ENCODE measurements at places on chromosomes 6 and 20. TPM values are rescaled to one million over a fixed set of nuclear protein-coding genes. Genes with fewer than 3 reads are reported as not detected.

DNA sequence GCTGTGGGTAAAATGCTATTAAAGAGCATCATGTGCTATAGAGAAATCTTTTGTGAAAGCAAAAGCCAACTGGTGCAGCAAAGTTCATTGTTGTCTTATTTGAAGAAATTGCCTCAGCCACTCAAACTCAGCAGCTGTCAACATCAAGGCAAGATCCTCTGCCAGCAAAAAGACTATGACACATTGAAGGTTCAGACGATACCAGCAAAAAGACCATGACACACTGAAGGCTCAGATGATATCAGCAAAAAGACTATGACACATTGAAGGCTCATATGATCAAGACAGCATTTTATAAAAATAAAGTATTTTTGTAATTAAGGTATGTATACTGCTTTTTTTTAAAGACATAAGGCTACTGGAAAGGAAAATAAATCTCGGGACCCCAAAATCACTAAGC is 118.4 kb upstream of the RUNX2 start:
- no peak for DNase-seq

ELMO2 gene
- 57.5 TPM for total RNA-seq

- no peak for DNase-seq
Measured at GRCh38 chr6:77678048-77678447, 25.2 kb downstream of the MEI4 start.

OTOR gene
- total RNA-seq: not detected

GRCh38 chr20:47334022-47334551 is 22.4 kb downstream of the ZMYND8 start:
- no peak for DNase-seq

DNA sequence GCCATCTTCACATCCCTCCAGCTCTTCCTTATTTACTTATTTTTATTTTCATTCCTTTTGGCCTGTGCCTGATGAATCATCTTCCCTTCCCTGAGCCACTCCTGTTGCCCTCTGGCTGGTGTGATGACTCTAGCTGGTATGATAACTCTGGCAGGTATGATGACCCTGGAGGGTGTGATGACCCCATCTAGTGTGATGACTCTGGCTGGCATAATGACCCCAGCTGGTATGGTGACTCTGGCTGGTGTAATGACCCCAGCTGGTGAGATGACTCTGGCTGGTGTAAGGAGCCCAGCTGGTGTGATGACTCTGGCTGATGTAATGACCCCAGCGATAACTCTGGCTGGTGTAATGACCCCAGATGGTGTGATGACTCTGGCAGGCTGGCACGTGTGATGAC is 426.8 kb downstream of the QKI start:
- no peak for DNase-seq

GJA1 gene
- total RNA-seq: 82.9 TPM

GMPR gene
- total RNA-seq: 3.9 TPM

DNA sequence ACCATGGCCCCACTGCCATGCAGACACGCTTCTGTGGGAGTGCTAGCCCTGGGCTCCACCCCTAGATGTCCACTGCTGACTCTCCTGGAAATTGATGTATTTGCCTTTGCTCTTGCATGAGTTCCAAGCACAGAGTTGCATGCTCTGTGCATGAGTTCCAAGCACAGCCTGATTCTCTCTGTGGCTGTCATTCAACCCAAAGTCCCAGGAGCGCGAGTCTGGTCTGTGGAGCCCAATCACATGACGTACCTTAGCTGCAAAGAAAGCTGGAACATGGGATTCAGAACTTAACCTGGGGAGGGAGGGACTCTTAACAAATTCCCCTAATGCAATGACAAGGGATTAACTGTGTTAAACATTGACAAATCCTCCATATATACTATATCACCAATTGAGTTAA is 114.3 kb upstream of the SLC24A3 start:
- no peak for DNase-seq

NDUFAF4 gene
- 23.2 TPM for total RNA-seq

DNA sequence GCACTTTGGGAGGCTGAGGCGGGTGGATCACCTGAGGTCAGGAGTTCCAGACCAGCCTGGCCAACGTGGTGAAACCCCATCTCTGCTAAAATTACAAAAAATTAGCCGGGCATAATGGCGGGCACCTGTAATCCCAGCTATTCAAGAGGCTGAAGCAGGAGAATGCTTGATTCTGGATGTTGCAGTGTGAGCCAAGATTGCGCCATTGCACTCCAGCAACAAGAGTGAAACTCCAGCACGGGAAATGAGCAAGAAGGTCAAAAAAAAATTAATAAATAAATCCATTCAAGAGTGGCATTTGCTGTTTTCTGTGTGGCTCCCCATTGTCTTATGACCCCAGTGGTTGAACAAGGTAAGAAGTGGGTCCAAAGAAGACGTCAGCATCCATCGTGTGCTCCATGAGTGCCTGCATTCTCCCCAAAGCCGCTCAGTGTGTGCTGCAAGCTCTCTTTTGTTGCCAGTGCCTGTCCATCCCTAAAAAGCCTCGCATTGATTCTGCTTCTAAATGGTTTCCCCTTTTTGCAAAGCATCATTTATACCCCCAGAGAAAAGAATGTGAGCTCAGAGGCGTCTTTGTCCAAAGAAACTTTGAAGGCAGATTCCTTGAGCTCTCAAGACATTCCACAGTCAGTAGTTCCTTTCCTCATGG is 38.8 kb upstream of the MAP3K4 start:
- DNase-seq: no peak

DNA sequence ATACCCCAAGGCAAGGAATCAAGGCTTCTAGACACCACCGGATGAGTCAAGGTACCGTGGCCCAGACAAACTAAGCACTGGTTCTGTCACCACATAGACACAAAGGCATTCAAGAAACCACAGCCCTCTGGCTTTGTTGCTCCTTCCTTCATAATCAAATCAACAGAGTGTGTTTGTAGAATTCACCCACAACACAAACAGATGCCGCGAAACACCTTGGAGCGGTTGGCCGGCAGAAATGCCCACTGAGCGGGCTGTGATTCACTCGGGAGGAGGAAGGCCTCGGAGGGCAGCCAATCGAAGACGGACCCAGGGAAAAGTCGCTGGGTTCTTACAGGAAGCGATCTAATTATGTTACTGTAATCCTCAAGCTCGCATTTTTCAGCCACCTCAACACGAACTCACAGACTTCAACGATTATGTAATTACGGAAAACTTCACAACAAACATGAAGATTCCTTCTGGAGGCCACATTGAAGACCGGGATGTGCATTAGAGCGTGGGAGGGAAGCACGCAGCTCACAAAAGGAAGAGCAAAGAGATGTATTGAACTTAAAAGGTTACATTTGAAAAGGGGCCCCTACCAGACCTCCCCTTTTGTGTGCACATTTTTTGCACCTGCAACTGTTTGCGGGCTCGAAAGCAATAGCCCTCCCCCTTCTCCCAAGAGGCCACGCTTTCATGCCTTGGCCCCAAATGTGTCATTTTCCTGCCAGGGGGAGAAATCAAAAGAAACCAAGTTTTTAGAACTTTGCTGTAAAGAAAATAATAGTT is 184.7 kb upstream of the PREP start:
- no peak for DNase-seq

DNA sequence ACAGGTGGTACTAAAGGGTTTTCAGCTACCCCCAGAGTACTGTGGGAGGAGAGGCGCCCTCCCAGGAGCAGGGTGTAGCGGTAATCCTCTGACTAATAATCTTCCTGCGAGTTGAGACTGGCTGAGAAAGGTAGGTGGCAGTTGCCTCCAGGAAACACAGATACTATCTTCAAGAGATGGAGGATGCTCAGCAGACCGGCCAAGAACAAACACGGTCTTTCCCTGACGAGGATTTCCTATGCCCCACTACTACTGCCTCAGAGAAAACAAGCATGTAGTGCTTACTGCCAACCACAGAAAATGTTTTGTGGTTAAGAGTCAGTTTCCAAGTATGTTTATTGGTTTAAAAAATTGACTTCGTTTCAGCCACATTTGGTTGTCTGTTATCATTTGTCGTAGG is 26.8 kb downstream of the C6orf89 start:
- no peak for DNase-seq

DNA sequence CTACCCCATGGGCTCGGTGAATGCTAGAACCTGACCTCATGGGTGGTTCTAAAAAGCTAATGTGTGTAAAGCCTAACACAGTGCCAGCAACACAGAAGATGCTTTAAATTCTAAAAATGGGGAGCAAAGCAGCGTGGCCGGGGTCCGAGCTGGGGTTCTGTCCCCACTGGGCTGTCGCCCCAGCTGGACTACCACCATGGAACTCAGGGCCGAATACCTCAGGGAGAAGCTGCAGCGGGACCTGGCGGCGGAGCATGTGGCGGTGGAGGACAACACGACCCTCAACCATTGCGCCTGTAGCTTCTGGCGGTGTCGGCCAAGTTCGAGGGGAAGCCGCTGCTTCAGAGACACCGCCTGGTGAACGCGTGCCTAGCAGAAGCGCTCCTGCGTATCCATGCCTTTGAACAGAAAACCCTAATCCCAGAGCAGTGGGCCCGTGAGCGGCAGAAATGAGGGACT is 8.4 kb downstream of the SOX4 start:
- DNase-seq: no peak

CLPSL1 gene
- not detected for total RNA-seq

MATN4 gene
- not detected for total RNA-seq

PRKN gene
- total RNA-seq: 11.5 TPM

CST7 gene
- total RNA-seq: not detected

ABHD16A gene
- 49.5 TPM for total RNA-seq

DNA sequence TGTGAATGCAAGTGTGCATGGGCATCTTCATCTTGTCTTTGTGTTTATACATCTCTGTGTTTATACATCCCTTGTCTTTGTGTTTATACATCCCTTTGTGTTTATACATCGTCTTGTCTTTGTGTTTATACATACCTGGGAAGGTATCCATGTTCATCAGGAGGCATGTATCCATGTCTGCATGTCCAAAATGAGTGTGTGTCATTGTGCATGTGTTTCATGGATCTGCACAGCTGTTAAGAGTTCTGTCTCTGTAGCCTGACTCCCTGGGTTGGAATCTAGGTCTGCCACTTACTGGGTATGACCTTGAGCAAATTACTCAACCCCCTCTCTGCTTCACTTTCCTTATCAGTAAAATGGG is 50.1 kb upstream of the SIRPA start:
- no peak for DNase-seq

DNA sequence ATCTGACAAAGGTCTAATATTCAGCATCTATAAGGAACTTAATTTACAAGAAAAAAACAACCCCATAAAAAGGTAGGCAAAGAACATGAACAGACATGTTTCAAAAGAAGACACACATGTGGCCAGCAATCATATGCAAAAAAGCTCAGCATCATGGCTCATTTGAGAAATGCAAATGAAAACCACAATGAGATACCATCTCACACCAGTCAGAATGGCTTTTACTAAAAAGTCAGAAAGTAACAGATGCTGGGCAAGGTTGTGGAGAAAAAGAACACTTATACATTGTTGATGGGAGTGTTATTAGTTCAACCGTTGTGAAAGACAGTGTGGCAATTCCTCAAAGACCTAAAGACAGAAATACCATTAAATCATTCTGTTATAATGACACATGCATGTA is 289.9 kb upstream of the MMS22L start:
- no peak for DNase-seq

GRCh38 chr6:152087096-152087495 is 279.6 kb downstream of the ESR1 start:
- DNase-seq: no peak

DNA sequence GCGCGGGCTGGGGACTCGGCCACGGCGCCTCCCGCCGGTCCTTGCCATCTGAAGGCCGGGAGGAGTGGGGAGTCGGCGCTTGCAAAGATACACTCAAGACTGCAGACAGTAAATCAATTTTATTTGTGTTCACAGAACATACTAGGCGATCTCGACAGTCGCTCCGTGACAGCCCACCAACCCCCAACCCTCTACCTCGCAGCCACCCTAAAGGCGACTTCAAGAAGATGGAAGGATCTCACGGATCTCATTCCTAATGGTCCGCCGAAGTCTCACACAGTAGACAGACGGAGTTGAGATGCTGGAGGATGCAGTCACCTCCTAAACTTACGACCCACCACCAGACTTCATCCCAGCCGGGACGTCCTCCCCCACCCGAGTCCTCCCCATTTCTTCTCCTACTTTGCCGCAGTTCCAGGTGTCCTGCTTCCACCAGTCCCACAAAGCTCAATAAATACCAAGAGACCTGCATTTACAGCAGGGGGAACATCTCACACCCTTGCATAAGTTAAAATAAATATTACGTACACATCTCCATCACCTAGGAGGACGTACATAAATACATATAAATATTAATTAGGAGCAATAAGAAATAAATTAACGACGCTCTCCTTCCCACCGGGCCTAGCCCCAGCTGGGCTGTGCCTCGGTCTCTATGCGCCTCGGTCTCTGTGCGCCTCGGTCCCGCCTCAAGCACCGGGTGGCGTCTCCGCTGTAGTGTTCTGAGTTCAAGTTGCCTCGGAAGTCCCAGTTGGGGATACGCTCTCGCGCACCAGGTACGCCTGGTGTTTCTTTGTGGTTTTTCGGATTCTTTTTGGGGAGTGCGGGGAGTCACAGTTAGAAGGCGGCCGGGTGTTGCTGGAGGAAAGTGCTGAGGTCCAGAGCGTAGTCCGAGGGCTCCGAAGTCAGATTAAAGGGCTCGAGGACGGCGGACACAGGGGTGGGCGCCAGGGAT is 889 bp upstream of the FLOT1 start:
- no peak for DNase-seq

- peak; percentile 40 for DNase-seq
Measured at GRCh38 chr6:34466242-34467185, 638 bp downstream of the PACSIN1 start.

DNA sequence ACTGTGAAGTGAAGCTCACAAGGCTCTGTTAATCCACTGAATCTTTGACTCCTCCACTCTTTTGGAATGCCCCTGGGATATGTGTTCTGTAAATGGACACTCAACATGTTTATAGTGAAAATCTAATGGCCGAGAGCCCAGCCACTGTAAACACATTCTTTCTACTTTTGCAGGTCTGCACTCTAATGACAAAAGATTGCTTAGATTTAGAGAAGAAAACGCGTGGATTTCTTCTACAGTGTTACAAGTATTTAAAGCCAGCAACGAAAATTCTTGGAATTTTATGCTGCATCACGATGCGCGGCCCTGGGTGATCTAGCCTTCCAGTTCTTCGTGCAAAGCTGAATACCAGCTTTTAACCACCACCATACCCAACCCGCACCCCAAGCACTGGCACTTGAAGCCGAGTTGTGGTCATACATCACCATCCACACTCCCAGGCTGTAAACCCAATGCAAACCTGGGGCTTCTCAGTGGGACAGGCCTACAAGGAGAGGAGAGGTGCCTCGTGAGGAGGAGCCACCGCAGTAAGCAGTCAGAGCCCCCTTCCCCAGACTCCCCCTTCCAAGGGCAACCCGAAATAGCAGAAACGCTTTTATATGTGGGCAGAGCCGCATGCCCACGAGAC is 3.7 kb upstream of the FOXO3 start:
- DNase-seq: no peak

GRCh38 chr20:38239441-38239840 is 21.1 kb downstream of the KIAA1755 start:
- no peak for DNase-seq

Data from cerebellum (tissue), 4 donors.